ENCODE measurements at places on chromosomes 5 and 9.

GRCh38 chr9:76868897-76869296 is 37.0 kb downstream of the PRUNE2 start:
- peak; percentile 16 for DNase-seq

DNA sequence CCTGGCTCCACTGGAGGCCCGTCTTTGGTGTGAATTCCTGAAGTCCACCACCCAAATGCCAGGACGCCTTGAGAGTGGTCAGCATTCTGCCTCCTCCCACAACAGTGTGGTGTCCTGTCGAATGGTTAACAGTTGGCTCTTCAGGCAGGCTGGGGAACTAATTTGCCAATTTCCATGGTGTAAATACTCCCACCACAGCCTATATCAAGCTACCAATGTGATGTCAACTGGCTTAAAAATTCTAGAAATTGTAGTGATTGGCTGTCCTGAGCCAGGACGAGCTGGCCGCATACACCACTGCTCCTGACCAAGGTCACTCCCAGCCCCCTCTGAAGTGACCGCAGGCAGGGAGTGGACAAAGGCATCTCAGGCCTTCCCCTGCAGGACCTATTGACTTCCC is 11.1 kb downstream of the UNC5A start:
- no peak for DNase-seq

- DNase-seq, result no peak
These were observed 12.2 kb upstream of the MARCHF3 start for GRCh38 chr5:127042593-127042992.

DNA sequence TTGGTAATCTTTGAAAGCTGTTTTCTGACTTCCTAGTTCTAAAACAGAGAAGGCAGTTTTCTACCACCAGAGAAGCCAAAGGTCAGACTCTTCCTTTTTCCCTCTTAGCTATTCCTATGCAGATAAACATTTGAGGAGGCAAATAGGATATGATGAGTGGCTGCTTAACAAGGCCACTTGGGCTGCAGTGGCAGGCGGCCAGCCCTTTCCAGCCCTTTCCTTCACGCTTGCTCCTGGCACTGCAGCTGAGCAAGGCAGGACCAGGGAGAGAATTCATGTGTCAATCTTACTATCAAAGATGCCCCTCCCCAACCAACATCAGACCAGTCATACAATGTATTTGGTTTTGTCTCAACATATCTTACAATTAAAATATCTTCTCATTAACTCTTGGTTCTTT is 36.8 kb upstream of the RNF38 start:
- DNase-seq, result peak; percentile 47

- no peak for DNase-seq
These were observed 31.3 kb downstream of the IRF1 start for GRCh38 chr5:132459031-132459982.

GRCh38 chr5:90866333-90866732 is 307.7 kb downstream of the ADGRV1 start:
- peak; percentile 45 for DNase-seq

All from G401 (cell line).